NCI-H524 treated with DMSO at 0.1 percent for 48 hours (cell line): ENCODE measurements at places on chromosomes 12 and 14.
A peak's percentile ranks its signal among the peaks of the same experiment; 100 is the strongest.

DNA sequence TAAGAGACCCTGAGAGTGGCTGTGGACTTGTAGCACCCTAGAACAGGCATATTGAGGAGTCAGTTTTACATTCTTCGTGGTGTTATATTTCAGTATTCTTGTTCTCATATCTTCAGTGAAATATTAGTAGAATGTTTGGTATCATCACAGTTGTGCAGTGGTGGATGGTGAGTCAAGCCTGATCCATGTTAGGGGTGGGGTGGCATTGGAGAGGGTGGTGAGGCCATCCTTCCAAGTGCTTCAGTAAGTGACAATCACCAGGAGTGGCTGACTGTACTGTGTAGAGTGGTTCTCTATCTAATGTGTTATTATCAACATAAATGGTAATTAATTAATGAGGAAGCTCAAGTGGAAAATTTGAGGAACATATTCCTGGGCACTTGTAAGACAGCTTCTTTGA, 197.7 kb upstream of the SLC16A7 start:
- DNase-seq: no peak

- no peak for DNase-seq
Measured at GRCh38 chr12:81465191-81465590, 294.0 kb downstream of the PPFIA2 start.

DNA sequence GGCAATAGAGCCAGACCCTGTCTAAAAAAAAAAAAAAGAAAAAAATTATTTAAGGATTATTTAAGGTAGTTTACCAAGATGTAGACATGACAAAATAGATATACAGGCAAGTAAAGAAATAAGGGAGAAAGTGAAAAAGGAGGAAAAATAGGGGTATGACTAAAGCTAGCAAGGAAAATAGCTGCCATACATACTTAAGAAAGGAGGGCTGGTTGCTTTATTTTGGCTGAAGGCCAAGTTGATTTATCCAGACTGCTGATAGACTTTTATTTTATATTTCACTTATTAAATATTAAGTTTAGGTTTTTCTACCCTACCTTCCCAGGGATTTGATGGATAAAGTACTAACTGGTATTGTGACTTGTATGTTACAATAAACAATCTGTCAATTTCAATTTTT, 8.3 kb upstream of the AEBP2 start:
- no peak for DNase-seq

DNA sequence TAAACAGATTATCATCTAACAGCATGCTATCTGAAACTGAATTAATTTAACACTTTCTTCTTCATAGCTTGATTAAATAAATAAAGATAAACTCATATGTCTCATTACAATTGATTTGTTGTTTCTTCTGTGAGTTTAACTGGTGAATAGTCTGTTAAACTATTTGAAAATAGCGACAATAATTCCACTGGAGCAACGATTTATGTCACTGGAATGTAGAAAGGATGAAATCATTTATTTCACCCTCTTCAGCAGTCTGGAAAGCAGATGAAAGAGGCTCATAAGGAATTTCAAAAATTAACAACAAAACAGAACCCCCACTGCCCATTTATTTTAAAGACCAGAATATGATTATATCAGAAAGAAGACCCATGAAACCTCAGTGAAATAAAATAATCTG, 1165.1 kb upstream of the USP15 start:
- DNase-seq: no peak

DNA sequence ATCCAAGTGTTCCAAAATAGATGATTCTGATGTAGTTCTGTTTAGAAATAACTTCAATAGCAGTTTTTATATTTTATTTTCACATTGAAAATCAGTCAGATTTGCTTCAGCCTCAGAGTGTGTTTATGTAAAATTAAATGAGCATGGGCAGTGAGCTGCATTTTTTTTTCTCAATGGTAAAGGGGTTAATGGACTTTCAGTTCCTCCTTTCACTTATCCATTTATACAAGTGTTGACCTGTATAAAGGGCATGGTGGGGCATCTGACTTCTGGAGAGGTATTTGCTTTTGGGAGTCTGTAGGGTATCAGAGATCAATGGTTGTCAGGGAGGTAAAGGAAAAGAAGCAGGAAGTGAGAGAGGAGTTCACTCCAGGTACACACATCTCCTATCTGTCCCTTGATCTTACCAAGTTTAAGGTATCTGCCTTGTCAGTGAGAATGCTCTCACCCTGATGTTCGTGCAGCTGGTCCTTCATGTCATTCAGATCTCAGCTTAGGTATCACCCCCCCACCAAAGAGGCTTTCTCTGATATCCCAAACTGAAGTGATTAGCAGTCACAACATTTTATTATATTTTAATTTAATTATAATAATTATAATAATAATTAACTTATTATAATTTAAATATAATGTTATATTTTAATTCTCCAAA, 181.6 kb upstream of the LMNTD1 start:
- no peak for DNase-seq

GRCh38 chr12:70367258-70368141, 1.4 kb downstream of the KCNMB4 start:
- DNase-seq: no peak

DNA sequence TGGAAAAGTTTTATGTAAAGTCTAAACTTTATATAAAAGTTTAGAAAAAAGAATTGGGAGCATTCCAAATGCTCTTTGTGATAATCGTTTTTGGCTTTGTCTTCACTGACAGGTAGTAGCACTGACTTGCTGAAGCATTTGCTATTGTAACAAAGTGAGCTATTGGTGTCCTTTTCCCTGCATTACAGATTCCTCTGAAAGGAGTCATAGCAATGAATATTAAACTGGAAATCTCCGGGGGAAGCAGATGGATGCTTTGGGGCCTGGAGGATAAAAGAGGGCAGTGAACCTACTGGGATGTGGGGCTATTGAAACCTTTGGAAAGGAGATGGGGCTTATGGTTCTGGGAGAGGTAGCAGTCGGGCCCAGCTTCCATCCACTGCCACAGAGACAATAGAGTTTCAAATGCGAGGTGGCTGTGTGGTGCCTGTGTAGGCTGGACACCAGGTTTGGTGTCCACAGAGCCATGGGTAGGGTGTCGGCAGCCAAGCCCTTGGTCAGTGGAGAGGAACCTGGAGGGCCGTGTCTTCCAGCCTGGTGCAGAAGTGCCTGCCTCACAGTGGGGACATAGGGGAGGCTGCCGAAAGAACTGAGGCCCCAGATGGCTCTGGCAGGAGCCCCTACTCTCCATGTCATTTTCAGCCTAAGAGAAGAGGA, 10.1 kb downstream of the GSG1 start:
- peak; percentile 33 for DNase-seq
